ENCODE measurements at places on chromosomes 13 and 19.
A peak's percentile ranks its signal among the peaks of the same experiment; 100 is the strongest.

DNA sequence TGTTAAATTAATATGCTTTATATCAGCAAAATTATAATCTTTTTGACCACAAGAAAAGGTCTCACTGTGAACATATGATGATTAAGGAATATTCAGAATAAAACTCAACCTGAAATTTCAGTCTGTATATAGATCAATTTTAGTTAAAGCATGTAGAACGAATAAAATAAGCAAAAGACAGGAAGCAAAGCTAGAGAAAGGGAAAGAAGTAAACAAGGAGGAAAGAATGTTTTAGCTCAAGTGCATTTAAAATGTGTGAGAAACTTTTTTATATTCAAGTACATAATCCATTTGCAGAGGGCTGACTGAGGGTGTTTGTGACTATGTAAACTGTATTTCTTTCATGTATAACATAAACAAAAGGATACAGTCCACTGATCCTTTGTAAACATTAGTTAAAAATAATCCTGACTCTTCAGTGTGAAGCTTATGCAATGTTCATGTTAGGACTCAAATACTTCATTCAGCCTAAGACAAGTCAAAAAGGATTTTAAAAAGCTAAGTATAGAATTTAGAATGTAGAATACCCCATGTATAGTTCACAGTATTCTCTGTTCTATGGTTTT, 472.1 kb downstream of the DIAPH3 start:
- no peak for DNase-seq

DNA sequence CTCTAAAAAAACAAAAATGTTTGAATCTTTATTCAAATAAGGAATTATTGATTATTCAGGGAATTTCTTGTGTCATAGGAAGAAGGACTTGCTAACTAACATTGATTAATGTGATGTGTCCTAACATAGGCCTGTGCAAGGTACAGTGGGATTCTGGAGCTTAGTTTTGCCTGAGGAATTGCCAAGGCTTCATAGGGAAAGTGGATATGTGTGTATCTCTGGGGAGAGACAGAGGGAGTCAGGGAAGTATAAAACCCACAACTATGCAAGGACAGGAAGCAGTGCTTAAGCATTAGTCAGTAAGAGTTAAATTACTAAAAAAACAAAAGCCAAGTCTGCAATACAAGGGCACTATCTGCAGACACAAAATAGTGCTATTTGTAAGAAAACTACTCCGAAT, 59.6 kb downstream of the WDFY2 start:
- no peak for DNase-seq

- no peak for DNase-seq
Observed at GRCh38 chr13:19155321-19155861, 26.2 kb downstream of the TUBA3C start.

DNA sequence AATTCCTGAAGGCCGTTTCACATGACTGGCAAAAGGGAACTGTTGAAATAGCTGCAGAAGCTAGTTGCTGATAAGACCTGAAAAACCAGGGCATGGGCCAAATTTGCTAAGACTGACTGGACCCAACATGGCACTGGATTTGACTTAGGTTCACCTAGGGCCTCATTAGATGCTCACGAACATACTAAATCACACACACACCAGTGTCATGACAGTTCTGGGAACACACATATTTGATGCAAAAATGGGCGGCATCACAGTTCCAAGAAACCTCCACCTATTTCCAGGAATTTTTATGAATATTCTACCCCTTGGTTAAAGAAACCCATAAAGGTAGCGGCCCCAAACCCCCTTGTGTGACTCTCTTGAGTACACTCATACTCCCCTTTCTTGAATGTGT, 99.6 kb upstream of the OBI1 start:
- DNase-seq = no peak

DNA sequence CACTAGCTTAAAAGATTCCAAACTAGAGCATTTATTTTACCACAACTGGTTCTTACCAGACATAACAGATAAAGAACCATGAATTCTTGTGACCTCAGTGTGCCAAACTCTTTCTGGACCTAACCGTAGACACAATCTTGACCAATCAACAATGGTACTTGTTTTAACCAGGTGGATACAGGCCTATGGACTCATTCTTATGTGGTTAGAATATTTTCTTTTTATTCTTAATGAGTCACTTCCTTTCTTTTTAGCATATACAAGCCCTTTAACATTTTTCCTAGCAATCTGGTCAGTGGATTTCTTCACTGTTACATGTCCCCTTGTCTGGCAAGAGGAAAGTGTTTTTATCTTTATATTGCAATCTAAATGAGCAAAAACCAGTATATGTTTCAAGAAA, 792.1 kb upstream of the SPRY2 start:
- no peak for DNase-seq

DNA sequence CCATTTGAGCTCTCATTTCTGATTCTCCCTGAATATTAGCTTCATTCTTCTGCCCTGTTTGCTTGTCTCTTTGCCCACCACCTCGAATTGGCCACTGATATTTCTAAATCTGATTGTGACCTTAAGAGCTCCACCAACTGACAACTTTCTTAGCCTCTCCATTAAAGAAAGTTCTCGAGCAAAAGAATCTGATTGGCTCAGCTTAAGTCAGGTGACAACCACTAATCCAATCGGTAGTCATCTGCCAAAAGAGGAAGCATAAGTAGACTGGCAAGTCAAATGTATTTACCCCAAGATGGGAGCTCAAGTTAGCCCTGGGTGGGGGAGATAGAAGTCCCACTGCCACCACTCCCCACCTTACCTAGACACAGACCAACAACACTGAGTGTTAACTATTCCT, 41.5 kb downstream of the NOTCH3 start:
- no peak for DNase-seq

GRCh38 chr13:32426191-32426989, 1.5 kb downstream of the N4BP2L1 start:
- no peak for DNase-seq

DNA sequence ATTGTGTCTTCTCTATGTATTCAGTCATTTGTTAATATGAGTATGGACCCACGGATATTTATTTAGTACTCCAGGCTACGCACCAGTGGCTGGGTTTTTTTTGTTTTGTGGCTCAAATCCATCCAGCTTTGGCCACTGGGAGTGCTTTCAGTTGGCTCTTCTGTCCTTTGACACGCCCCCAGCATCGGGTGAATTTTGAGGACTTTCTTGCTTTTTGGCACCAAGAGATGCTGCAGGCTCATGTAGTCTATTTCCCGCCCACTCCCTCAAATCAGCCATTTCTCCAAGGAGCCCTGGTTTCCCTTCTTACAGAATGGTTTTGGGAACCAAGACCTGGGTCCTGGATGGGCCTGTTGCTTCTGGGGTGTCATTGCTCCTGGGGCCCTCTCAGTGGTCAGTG, 55.8 kb downstream of the SMARCA4 start:
- no peak for DNase-seq

DNA sequence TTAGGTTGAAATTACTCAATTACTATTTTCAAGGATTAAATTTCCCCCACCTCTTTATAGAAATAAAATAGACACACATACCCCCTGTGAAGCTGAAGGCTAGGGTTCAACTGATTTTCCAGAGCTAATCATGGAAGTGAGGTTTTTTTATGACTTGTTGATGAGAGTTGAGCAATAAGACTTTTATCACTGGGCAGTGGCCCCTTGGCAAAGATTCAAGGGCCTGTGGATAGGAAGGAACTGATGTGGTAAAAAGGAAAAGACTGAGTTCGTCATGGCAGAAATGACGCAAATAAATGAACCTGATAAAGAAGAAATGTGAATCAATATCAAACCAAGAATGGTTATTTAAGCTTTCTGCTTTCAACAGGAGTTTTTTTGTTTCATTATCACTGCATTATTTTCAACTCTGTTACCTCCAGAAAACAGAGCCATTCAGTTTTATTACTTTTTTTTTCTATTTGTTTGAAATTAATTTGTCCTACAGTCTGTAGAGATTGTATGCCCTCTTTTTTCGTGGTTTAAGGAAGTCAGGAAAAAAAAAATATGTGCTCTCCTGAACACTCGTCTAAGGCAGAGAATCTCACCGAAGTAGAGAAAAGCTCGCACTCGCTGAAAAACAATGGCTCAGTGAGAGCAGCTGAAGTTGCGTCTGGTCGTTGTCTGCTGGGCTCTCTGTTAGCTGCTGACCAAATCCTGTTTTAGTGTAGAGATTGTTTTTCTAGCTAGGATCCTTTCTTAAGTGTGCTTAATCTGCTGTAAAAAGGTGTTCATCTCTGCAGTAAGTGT, 38.9 kb downstream of the STOML3 start:
- no peak for DNase-seq

DNA sequence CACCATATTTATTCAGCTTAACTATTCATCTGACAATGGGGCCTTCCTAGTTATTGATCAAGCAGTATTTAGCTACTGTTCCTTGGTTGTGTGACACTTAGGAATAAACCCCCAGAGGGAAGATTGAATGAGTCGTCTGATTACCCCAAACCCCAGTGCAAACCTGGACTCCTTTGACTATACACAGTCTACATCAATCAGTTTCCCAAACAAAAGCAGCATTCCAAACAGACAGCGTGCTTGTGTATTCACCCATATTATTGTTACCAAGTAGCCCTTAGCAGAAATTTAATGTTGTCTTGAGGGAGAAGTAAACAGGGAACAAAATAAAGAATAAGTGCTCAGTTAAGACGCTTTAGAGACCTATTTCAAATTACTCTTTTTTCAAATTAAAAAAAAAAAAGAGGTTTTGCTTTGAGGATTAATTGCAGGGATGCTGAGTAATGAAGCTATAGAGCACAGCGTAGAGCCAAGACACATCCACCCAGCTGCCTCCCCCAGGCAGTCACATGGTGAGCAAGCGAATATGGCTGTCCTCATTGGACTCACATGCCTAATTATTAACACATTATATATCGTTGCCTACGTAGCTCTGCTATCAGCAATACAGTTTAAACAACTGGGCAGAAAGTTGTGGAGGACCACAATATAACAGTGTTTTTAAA, 14.7 kb upstream of the B3GLCT start:
- DNase-seq = no peak

- no peak for DNase-seq
Observed at GRCh38 chr13:52749419-52749818, 9.8 kb upstream of the CNMD start.

- no peak for DNase-seq
Observed at GRCh38 chr19:12763100-12763499, 11.5 kb downstream of the BEST2 start.

- peak; percentile 43 for DNase-seq
Observed at GRCh38 chr19:14091081-14091812, 696 bp upstream of the SAMD1 start.

DNA sequence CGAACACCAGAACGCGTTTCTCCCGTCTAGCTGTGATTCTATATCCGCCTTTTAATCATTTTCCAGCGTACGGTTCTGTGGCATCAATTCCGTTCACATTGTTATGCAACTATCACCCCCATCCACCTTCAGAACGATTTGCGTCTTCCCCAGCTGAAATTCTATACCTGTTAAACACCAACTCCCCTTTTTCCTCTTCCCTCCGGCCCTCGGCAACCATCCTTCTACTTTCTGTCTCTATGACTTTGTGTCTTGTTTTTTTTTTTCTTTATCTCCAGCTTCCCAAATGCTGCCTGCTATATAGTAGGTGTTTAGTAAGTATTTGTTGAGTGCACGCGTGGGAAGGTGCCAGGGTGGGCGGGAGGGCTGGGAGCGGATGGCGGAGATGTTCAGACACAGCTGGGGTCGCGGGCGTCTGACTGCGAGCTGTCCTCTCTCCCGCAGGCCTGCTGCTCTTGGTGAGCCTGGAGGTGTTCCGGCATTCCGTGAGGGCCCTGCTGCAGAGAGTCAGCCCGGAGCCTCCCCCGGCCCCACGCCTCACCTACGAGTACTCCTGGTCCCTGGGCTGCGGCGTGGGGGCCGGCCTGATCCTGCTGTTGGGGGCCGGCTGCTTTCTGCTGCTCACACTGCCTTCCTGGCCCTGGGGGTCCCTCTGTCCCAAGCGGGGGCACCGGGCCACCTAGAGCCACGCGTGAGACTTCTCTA, 20.2 kb downstream of the CACNG6 start:
- no peak for DNase-seq

DNA sequence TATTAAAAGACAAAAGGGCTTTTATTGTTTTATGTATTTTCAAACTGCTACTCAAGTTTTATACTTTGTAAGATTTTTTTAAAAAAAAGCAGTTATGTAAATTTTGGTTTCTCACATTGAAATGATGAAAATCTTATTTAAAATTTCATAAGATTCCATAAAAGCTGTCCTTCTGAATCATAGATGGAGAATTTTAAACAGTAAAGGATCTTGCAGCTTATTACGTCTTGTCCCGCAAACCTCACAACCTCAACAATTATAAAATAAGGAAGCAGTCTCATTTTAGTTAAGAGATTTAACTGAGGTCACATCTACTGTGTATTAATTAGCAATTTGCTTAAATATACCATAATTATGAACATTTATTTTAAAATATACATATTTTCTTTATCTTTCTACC, 581.0 kb upstream of the SPRY2 start:
- no peak for DNase-seq

DNA sequence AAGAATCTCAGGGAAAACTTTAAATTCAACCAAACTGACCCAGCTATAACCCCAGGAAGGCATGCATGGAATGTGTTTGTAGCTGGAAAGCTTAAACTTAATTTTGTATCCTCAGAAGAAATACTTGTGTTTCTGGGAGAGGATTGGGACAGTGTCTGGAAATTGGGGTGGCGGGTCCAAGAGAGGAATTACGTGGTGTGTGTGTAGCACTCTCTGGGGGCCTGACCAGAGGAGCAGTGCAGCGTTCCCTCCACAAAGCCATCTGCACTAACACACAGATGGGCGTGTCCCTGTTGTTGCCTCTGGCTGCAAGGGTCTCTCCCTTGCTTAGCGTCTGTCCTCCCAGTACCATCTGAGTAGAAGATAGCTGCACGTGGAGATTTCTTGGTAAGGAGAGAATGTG, 6.4 kb downstream of the GARRE1 start:
- no peak for DNase-seq

- no peak for DNase-seq
Observed at GRCh38 chr13:51879133-51879532, 17.4 kb downstream of the CCDC70 start.

DNA sequence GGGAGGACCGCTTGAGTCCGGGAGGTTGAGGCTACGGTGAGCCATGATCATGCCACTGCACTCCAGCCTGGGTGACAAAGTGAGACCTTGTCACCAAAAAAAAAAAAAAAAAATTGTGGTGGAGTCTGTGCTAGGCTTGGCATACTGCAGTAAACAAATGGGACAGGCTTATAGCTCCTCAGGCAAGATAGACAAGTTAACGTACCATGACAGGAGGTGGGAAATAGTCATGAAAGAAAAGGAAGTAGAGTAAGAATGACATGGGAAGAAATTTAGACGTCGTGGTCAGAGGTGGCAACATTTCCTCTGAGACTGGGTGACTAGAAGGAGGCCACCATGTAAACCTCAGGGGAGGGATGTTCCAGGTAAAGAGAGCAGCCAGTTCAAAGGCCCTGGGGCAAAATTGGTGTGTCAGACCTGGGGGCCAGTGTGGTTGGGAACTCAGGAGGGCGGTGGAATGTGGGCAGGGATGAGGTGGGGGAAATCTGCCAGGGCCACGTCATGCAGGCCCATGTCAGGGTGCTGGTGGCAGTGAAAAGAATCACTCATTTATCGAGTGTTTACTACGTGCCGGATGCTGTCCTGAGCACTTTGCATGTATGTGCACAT, 5.6 kb downstream of the SNRPA start:
- no peak for DNase-seq
